Stromal cell of bone marrow (primary cell): ENCODE measurements at places on chromosomes 16 and 17.

DNA sequence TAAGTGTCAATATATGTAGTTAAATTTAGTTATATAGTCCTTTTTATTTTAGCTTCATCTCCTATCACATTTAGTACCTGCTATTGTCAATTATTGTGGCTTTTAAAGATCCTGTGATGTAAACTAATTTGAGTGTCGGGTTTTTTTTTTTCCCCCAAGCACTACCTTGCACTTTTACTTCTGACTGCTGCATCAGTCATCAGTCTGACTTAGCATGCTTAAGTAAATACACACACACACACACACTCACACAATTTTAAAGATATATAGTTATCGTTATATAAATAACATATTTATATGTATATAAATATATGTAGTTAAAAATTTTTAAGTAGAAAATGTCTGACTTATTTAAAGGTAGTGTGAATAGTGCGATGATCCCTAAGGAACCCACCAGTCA, 127.2 kb downstream of the BCAS3 start:
- no peak for DNase-seq

- DNase-seq: no peak
Measured at GRCh38 chr17:31393749-31394146, 2.3 kb downstream of the RAB11FIP4 start.

GRCh38 chr17:10205549-10206185, 7.3 kb upstream of the GAS7 start:
- no peak for DNase-seq

GRCh38 chr17:4807605-4808377, 839 bp downstream of the PLD2 start:
- DNase-seq: no peak

DNA sequence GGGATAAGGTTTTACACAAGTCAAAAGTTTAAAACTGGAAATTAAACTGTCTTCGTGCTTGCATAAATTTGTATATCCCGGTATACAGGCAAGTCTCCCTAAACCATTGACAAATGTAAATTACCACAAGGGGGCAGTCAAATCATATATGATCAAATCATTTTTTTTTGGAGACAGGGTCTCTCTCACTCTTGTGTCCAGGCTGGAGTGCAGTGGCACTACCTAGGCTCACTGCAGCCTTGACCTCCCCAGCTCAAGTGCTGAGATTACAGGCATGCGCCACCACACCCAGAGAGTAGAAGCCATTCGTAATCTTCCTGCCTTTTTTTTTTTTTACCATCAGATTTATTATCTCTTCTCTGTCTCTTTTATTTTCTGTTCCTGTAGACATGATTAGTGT, 18.5 kb downstream of the TOP2A start:
- peak; percentile 47 for DNase-seq

- DNase-seq: no peak
Measured at GRCh38 chr17:27404676-27405075, 51.6 kb upstream of the KSR1 start.
